ENCODE measurements at places on chromosomes 3 and 15.

DNA sequence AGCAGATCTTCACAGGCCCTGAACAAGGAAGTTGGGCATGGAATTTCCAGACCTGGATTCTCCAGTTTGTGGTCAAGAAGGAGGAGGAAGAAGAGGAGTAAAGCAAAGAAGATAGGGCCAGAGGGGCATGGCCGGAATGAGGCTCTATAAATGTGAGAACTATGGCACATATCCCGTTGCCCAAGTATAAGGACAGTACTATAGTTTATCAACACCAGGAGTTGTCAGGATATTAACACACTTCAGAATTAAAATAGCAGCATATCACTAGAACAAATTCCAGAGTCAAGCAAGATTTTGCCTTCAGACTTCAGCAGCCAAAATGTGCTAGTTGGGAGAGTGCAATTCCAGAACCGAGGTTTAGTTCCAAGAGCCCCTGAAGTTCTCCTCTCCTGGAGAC lies 38.4 kb upstream of the PHLDB2 start:
- DNase-seq = no peak

- DNase-seq = no peak
Observed at GRCh38 chr15:95812491-95812890, 518.0 kb upstream of the NR2F2 start.

GRCh38 chr3:108500728-108501127 lies 9.7 kb downstream of the MYH15 start:
- DNase-seq = no peak

DNA sequence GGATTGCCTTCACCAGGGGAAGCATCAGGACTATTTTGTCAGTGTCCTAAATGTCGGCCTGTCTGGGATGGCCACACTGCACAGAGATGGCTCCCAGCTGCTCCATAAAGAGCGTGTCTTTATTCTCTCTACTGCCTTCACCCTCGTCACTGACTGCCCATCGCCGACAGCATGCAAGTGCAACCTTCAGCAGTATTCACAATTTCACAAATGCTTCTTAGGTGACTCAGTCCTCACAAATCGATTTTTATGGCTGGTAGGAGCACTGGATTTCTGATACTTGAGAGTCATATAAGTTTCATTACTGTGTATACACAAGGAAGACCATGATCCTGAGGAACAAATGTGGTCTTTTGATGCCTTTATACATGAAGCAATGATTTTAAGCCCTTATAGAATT lies 1.1 kb upstream of the SSUH2 start:
- no peak for DNase-seq

DNA sequence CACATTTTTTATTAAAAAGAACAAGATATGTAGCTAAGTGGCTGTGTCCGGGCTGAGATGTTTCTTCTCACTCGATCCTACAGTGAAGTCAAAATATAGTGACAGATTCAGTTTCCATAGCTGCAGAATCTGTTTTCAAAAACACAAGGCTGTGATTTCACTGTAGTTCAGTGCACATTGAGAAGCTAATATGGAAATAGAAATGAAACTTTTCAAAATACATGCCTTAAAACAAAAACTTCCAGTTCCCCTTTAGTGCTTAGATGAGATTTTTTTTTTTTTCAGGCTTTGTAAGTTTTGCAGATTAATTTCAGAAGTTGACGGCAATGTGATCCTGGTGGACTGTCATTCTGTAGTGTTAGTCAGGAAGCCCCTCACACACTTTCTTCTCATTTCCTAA lies 23.8 kb upstream of the TRAK1 start:
- no peak for DNase-seq

DNA sequence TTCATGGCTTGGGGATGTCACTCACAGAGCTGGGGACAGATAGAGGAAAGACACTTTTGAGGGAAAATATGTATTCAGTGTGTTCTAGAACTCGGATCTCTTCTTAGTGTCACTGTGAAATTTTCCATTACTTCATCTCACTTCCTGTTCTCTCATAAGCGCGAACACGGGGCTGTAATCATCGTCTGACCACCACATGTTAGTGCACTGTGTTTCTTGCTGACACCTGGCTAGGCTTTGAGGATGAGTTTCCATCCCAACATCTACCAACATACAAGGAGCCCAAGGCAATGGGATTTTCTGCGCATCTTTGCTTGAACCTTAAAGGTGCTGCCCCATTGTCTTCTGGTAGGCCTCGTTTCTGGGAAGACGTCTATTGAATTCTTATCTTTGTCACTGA lies 84.0 kb downstream of the LIPC start:
- no peak for DNase-seq

GRCh38 chr3:160945336-160945735 lies 159.8 kb downstream of the B3GALNT1 start:
- DNase-seq = no peak
